Activated CD4-positive, alpha-beta T cell treated with anti-CD3 and anti-CD28 coated beads, Interleukin-2, amount 50 U/mL, for 1 hour (primary cell): ENCODE measurements at places on chromosomes 11 and 22.

- no peak for DNase-seq
Measured at GRCh38 chr22:44729391-44730021, 22.9 kb upstream of the ARHGAP8 start.

- DNase-seq: no peak
Measured at GRCh38 chr22:38120359-38121110, 10.1 kb upstream of the BAIAP2L2 start.

DNA sequence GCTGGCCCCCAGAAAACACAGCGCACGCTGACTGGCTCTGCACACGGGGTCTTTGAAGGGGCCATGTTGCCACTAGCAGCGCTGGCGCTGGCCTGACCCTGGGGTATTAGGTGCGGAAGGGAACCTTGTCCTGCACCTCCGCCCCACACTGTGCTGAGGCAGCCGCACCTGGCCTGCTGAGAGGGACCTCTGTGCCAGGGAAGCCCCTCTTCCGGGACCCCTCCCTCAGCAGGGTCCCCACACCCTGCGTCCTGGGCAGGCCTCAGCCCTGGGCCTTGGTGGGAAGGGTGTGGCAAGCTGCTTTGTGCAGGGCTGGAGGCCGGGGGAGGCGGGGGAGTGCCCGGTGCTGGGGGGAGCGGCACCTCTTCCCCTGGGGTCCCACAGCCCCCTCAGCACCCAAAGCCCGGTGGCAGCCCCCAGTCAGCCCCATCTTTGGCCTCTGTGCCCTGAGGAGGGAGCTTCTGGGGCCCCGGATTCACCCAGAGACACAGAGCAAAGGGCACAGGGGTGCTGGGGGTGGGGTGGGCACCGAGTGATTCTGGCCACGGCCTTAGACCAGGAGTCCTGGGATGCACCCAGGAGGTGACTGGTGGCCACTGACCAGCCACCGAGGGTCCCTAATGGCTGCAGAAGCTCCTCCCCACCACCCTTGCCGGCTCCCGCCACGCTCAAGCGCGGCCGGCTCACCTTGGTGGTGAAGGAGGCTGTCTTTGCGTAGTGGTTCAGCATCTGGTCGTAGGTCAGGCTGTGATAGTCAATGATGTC is 11.4 kb downstream of the TTLL8 start:
- no peak for DNase-seq

DNA sequence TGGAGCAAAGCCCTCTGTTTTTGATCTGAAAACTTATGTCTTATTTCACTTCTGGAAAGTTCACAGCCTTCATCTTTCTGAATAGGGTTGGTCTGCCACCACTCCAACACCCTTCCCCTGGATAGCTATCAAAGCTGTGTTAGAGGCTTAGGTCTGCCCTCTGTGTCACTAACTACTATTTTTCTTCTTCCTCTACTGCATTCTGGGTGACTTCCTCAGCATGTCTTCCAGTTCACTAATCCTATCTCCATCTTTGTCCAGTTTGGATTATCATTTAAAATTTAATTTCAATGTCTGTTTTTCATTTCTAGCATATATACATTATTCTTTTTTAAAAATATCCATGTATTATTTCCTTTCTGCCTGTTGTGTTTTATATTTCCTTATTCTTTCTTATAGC is 84.6 kb downstream of the ZNRF3 start:
- DNase-seq: no peak

- DNase-seq: no peak
Measured at GRCh38 chr11:66465373-66466224, 1.1 kb upstream of the PELI3 start.

DNA sequence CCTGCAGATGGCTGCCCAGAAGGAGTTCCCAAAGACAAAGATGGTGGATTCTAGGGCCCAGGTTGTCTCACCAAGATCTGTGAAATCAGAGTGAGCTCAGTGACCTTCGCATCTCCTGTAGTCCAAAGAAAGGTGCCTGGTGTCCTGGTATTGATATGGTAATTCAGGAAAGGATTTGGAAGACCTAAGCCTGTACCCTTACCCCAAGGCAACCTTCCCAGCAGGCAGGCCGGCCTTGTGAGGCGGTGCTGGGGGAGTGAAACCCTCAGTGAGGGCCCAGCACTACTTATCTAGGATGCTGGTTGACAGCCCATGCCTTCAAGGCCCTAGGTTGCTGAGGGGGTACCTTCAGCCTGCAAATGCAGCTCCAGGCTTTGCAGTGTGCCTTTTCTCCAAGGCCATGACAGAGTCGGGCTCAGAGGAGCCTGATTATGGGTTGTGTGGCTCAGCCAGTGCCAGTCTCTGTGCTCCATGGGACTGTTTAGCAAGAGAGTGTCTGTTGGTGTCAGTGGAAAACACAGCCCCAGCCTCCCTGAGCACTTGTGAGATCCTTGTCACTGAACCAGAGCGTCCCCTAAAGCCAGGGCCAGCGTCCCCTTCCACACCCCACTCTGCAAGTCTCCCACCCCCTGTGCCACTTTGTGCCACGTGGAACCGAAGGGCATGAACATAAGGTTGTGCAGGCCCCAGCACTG is 72.8 kb upstream of the MYOD1 start:
- no peak for DNase-seq

GRCh38 chr11:2441171-2441570 is 3.1 kb downstream of the TRPM5 start:
- DNase-seq: no peak

DNA sequence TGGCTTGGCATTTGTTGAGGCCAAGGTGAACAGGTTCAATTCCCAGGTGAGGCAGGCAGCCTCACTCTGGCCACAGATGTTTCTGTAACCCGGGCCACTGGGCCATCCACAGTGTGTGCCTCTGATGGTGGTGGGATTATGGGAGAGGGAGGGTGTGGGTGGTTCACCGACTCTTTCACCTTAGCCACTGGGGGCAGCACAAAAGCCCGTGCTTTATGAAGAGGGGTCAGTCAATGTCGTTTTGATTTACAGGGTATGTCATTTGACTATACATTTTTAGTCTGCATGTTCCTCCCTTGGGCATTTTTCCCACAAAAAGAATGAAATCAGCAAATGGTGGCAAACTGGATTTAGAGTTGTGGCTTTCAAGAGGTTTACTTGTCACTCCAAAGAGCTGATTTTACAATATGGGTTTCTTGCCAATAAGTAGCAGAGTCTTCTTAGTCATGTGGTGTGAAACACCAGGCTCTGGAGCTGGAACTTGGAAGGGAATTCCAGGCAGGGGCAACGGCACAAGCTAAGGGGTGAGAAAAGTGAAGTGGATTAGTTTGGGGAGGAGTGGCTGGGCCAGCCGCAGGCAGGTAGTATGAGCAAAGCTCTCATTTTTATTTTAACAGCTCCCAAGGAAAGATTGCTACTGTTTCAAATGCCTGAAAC is 217.8 kb upstream of the ZBED5 start:
- DNase-seq: no peak

GRCh38 chr22:27873472-27873871 is 45.6 kb downstream of the PITPNB start:
- DNase-seq: no peak
